ENCODE measurements at places on chromosomes 11 and 22. TPM values are rescaled to one million over a fixed set of nuclear protein-coding genes. Genes with fewer than 3 reads are reported as not detected.

DNA sequence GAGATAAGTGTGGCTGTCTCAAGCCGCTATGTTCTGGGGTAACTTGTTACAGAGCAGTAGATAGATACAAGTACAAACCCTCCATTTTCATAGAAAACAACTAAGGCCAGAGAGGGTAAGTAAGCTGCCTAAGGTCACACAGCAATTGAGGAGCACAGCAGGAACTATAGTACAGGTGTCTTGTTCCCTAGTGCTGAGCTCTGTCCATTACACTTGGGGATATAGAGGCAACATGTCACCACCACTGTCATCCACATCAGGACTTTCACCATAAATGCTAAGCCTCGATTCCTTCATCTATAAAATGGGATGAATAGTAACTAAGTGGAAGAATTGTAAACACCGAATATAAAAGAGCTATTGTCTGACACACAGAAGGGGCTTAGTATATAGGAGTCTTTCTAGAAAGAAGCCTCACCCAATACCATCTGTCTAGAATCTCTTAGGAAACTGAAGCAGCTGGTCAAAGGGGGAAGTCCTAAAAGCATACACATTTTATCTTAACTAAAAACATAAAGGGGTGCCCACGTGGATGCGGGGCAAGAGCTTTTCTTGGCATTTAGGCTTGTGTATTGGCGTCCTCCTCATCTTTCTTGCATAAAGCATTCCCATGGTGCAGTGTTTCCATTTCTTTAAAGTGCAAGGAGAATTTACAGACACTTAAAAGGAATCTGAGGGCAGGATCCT lies 93.8 kb upstream of the ALX4 start:
- no peak overlapping the region for H3K4me3 ChIP-seq
- H3K27me3 ChIP-seq, result no peaks in the 10 kb centered on the region
- H3K27ac ChIP-seq, result no peak overlapping the region
- H3K4me1 ChIP-seq, result no peaks in the 10 kb centered on the region
- no peak for DNase-seq
- no peaks in the 10 kb centered on the region for H3K36me3 ChIP-seq

DMC1 gene
- polyA plus RNA-seq, result 2.1 TPM

GLYATL1 gene
- 0.02 TPM for polyA plus RNA-seq

OR2AT4 gene
- 0.02 TPM for polyA plus RNA-seq

RAG2 gene
- not detected for polyA plus RNA-seq

DNA sequence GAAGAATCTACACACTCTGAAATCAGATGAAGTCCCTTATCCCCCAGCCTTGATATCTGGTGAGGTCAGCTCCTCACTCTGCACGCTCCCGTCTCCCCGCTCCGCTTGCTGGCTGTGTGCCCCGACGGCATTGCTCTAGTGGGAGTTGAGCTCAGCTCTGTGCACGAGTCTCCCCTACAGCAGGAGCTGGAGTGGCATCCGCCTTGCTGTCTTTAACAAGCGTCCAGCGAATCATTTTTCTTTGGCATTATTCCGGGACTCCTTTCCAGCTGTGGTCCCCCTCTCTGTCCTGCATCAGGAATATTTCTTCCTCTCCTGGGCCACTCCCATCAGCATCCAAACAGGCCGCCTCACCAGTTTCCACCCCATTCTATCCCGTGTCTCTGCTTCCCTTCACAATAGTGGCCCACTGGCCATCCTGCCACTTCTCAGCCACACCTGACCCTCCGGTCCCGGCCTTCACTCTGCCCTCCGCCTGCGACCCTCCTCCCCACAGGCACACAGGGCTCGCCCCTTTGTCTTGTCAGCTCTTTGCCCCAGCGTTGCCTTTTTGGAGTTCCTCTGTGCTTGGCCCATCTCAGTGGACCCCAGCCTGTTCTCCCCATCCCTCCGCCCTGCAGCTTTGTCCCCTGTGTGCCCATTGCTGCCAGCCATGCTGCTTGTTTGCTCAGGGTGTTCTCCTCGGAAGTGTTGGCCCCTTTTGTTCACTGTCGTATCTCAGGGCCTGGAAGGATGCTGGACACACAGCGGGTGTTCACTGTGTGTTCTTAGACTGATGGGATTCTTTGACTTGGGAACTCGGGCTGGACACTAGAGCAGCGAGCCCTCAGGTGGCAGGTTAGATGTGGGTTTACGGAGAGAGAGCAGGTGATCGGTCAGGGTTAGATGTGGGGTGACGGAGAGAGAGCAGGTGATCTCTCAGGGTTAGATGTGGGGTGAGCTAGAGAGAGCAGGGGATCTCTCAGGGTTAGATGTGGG lies 441.8 kb downstream of the TBC1D22A start:
- peak; percentile 86 for DNase-seq
- H3K27me3 ChIP-seq, result no peaks in the 10 kb centered on the region
- H3K4me3 ChIP-seq, result no peak overlapping the region

GRCh38 chr11:64492561-64492960 lies 98.5 kb upstream of the SLC22A12 start:
- DNase-seq, result no peak
- H3K4me3 ChIP-seq, result no peak overlapping the region
- no peaks in the 10 kb centered on the region for H3K36me3 ChIP-seq
- no peaks in the 10 kb centered on the region for H3K4me1 ChIP-seq
- no peak overlapping the region for H3K27ac ChIP-seq

SLC17A6 gene
- not detected for polyA plus RNA-seq

GRCh38 chr22:23850136-23850611 lies 7.5 kb upstream of the SLC2A11 start:
- no peaks in the 10 kb centered on the region for H3K27me3 ChIP-seq
- H3K36me3 ChIP-seq, result no peaks in the 10 kb centered on the region
- H3K4me3 ChIP-seq, result no peak overlapping the region
- DNase-seq, result no peak
- H3K27ac ChIP-seq, result no peak overlapping the region

DNA sequence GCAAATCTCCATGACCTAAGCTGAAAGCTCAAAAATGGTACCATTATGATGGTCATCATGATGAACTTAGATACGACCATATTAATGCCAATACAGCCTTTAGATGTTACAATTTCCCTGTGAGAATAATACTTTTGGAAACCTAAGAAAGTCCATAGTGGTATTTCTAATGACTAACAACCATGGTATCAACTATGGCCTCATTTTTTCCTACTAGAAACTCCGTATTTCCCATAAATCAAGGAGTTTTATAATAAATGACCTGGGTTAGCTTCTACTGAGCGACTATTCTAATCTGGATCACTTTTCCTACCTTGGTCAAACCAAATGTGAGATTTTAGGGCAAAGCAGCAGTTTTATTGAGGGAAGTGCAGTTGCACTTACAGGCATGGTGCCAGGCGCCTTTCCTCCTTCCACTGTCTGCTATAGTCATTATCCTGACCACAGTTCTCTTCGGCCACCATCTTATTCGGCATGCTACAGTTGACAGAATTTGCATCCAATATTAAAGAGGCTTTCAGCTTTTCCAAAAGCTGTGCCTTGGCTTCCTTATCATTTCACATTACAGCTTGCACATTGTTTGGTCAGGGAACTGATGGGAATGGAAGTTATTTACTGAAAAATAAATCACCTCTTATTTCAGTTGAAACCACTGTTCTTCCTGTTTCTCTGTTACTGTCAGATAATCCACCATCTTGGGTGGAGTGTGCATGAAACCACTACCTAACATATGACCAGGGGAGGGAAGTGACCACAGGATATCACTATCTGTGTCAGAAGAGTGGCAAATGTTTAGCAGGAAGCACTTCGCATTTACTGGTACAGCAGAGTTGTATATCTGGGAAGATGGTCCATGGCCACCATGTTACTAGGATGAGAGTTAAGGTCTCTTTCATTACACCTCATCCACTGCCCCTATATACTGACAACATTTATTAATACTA lies 74.5 kb upstream of the PICALM start:
- H3K27me3 ChIP-seq, result no peaks in the 10 kb centered on the region
- no peaks in the 10 kb centered on the region for H3K36me3 ChIP-seq
- H3K27ac ChIP-seq, result no peak overlapping the region
- H3K4me3 ChIP-seq, result no peak overlapping the region

C1QTNF4 gene
- polyA plus RNA-seq, result not detected

SCGB1C1 gene
- not detected for polyA plus RNA-seq

- H3K36me3 ChIP-seq, result no peaks in the 10 kb centered on the region
- H3K27ac ChIP-seq, result no peak overlapping the region
- peaks cover 1% of the 10 kb centered on the region for H3K4me1 ChIP-seq
- no peak overlapping the region for H3K4me3 ChIP-seq
- H3K27me3 ChIP-seq, result no peaks in the 10 kb centered on the region
- DNase-seq, result no peak
Measured at GRCh38 chr11:14902650-14903350, 10.8 kb upstream of the CYP2R1 start.

DNA sequence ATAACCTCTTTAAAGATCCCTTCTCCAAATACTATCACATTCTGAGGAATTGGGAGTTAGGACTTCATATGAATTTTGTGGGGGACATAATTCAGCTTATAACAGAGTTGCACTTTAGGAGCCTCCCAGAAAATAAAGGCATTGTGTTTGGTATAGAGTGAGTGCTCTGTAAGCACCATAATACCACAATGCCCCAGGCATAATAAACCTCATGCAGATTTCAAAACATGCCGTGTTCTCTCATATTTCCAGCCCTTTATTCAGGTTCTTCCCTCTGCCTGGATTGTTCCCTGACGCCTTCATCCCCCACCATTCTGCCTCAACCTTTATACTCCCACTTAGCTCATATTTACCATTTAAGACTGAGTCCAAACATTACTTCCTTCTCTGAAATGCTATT lies 398.8 kb upstream of the FAT3 start:
- no peaks in the 10 kb centered on the region for H3K36me3 ChIP-seq
- no peak overlapping the region for H3K4me3 ChIP-seq
- no peaks in the 10 kb centered on the region for H3K4me1 ChIP-seq
- H3K27me3 ChIP-seq, result no peaks in the 10 kb centered on the region

CD248 gene
- polyA plus RNA-seq, result 17.2 TPM

GRCh38 chr22:24731761-24732160 lies 42.8 kb downstream of the PIWIL3 start:
- no peak for DNase-seq
- no peak overlapping the region for H3K4me3 ChIP-seq
- peaks cover 7% of the 10 kb centered on the region for H3K4me1 ChIP-seq
- no peaks in the 10 kb centered on the region for H3K27me3 ChIP-seq
- no peaks in the 10 kb centered on the region for H3K36me3 ChIP-seq

GRCh38 chr11:130738611-130739010 lies 177.7 kb downstream of the SNX19 start:
- no peak for DNase-seq
- no peak overlapping the region for H3K4me3 ChIP-seq
- H3K36me3 ChIP-seq, result no peaks in the 10 kb centered on the region
- H3K4me1 ChIP-seq, result peaks cover 5% of the 10 kb centered on the region
- H3K27me3 ChIP-seq, result no peaks in the 10 kb centered on the region

GRCh38 chr22:32037236-32037635 lies 5.8 kb upstream of the SLC5A1 start:
- no peak overlapping the region for H3K4me3 ChIP-seq
- no peaks in the 10 kb centered on the region for H3K36me3 ChIP-seq
- DNase-seq, result no peak

DNA sequence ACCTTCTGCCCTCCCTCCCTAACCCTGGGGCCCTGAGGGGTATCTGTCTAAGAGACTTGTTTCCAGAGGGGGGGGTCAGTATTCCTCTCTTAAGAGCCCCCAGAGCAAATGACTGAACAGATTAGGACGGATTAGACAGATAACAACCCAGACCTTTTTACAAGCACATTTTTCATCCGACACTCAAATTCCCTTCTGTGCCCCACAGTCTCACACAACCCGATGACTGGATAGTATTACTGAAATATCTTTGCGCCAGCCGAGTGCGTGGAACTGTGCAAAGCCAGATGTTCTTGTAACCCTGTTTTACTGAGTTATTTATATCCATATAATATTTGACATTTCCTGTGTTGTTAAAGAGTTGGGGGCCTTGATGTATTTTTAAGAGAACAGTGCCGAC lies 30.9 kb upstream of the FLI1 start:
- no peaks in the 10 kb centered on the region for H3K36me3 ChIP-seq
- no peak for DNase-seq
- no peak overlapping the region for H3K4me3 ChIP-seq
- no peaks in the 10 kb centered on the region for H3K27me3 ChIP-seq
- H3K4me1 ChIP-seq, result no peaks in the 10 kb centered on the region
- no peak overlapping the region for H3K27ac ChIP-seq

DNA sequence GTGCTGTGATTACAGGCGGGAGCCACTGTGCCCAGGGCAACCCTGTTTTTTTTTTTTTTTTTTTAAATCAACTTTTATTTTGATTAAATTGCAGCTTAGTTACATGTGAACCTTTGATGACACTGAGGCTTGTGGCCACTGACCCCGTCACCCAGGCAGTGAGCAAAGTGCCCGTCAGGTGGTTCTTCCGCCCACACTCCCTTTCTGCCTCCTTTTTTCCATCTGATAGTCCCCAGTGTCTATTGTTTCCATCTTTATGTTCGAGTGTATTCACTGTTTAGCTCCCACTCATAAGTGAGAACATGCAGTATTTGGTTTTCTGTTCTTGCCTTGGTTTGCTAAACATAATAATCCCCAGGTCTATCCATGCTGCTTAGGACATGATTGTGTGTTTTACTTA lies 110.9 kb upstream of the GRK3 start:
- peaks cover 8% of the 10 kb centered on the region for H3K4me1 ChIP-seq
- H3K27me3 ChIP-seq, result no peaks in the 10 kb centered on the region
- no peak for DNase-seq
- H3K4me3 ChIP-seq, result no peak overlapping the region
- no peaks in the 10 kb centered on the region for H3K36me3 ChIP-seq

- no peaks in the 10 kb centered on the region for H3K4me1 ChIP-seq
- no peaks in the 10 kb centered on the region for H3K36me3 ChIP-seq
- no peak overlapping the region for H3K27ac ChIP-seq
- no peak for DNase-seq
- H3K27me3 ChIP-seq, result no peaks in the 10 kb centered on the region
Measured at GRCh38 chr11:109222761-109223160, 199.2 kb upstream of the C11orf87 start.

- no peaks in the 10 kb centered on the region for H3K36me3 ChIP-seq
- H3K4me1 ChIP-seq, result peaks cover 10% of the 10 kb centered on the region
- no peak overlapping the region for H3K4me3 ChIP-seq
- no peak for DNase-seq
Measured at GRCh38 chr22:21762712-21763581, 27.4 kb upstream of the YPEL1 start.

NCAM1 gene
- polyA plus RNA-seq, result 106 TPM

DNA sequence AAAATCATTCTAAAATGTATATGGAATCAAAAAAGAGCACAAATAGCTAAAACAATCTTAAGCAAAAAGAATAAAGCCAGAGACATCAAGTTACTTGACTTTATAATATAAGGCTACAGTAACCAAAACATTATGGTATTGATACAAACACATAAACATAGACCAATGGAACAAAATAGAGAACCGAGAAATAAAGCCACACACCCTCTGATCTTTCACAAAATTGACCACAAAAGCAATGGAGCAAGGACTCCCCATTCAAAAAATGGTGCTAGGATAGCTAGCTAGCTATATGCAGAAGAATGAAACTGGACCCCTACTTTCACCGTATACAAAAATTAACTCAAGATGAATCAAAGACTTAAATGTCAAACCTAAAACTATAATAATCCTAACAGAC lies 43.2 kb downstream of the GLYATL2 start:
- H3K4me1 ChIP-seq, result no peaks in the 10 kb centered on the region
- H3K36me3 ChIP-seq, result no peaks in the 10 kb centered on the region

All from ovary (tissue), 10 donors.